Prostate gland (tissue), 2 donors: ENCODE measurements at places on chromosomes 3 and 15. TPM values are rescaled to one million over a fixed set of nuclear protein-coding genes. Genes with fewer than 3 reads are reported as not detected.

The PLSCR4 gene
- total RNA-seq = 77.4 TPM

The DOCK3 gene
- total RNA-seq = 6.3 TPM

The SPRED1 gene
- total RNA-seq = 9.5 TPM

The PPM1L gene
- 27.0 TPM for total RNA-seq

The ZNF620 gene
- 4.0 TPM for total RNA-seq

The ANKDD1A gene
- total RNA-seq = 23.9 TPM

The RPP25 gene
- total RNA-seq = 17.6 TPM

The NR2E3 gene
- total RNA-seq = 2.1 TPM

The SLC51A gene
- total RNA-seq = 32.1 TPM

The APOD gene
- 121 TPM for total RNA-seq

The ITIH1 gene
- 3.5 TPM for total RNA-seq

The ZMYND10 gene
- total RNA-seq = 41.9 TPM

The SPTBN5 gene
- 1.2 TPM for total RNA-seq

The ANKRD63 gene
- not detected for total RNA-seq

The CSTA gene
- total RNA-seq = 25.7 TPM

The FYCO1 gene
- total RNA-seq = 56.7 TPM

The GPR27 gene
- total RNA-seq = 11.2 TPM

The GNL3 gene
- 50.7 TPM for total RNA-seq

The UPK1B gene
- not detected for total RNA-seq

The SATB1 gene
- 51.7 TPM for total RNA-seq

The DPP8 gene
- 32.7 TPM for total RNA-seq

The DUOX2 gene
- 2.5 TPM for total RNA-seq

The THRB gene
- 13.0 TPM for total RNA-seq

The CHDH gene
- total RNA-seq = 40.2 TPM

The ATP13A5 gene
- not detected for total RNA-seq

The SEMA3B gene
- 32.0 TPM for total RNA-seq

The GOLGA8Q gene
- total RNA-seq = 1.5 TPM

The CFAP92 gene
- total RNA-seq = 1.7 TPM

The SSUH2 gene
- total RNA-seq = 0.27 TPM

The MINAR1 gene
- 0.57 TPM for total RNA-seq

The ERICH6 gene
- 0.57 TPM for total RNA-seq

The PIF1 gene
- 0.82 TPM for total RNA-seq

The ISLR2 gene
- total RNA-seq = 1.9 TPM

The MUC13 gene
- total RNA-seq = 1.5 TPM

The CLDN18 gene
- total RNA-seq = not detected

The DPPA2 gene
- total RNA-seq = 2.1 TPM

The GHSR gene
- total RNA-seq = not detected

The RTP3 gene
- total RNA-seq = not detected

The KLHL6 gene
- total RNA-seq = 1.0 TPM

The GBE1 gene
- 18.3 TPM for total RNA-seq

The SUSD5 gene
- total RNA-seq = 0.77 TPM

The GPR156 gene
- 0.46 TPM for total RNA-seq

The APPL1 gene
- 47.3 TPM for total RNA-seq

The ZPLD1 gene
- not detected for total RNA-seq

The TGM5 gene
- 11.3 TPM for total RNA-seq

The FGF7 gene
- total RNA-seq = 11.5 TPM

The PARP6 gene
- 34.4 TPM for total RNA-seq

The CD96 gene
- total RNA-seq = 0.45 TPM

The SEC22A gene
- 34.9 TPM for total RNA-seq

The DNASE1L3 gene
- 2.3 TPM for total RNA-seq
